ENCODE measurements at places on chromosomes 11 and 22.

DNA sequence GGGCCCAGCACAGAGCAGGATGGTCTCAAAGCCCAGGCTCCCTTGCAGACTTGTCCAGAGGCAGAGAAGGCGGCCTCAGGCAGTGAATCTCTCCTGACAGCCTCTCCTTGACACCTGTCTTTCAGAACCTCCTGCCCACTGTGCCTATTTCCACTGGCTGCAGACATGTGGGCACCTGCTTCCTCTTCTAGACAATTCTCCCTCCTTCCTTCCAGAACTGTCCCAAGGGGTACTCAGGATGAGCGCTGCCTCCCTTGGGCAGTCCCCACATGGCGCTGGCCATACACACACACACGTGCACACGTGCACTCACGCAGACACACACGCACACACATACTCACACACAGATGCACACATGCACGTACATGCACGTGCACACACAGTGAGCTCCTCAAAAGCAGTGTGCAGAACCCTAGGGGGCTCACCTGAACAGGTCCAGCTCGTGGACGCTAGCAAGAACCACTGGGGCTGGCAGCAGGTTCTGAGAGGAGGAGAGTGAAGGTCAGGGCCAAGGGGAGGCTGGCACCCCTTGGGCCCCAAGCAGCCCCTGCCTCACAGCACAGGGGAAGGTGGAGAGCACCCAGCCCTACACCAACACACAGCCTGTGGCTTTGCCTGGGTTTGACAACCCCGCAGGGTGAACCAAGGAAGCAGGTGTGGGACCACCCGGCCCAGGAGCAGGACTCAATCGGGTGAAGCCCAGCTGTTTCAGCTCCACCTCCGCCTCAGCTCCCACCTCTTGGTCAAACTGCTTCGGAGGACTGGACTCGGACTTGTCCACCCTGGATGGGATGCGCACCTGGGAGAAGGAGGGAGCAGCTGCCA lies 8.1 kb upstream of the PLXNB2 start:
- DNase-seq, result no peak

DNA sequence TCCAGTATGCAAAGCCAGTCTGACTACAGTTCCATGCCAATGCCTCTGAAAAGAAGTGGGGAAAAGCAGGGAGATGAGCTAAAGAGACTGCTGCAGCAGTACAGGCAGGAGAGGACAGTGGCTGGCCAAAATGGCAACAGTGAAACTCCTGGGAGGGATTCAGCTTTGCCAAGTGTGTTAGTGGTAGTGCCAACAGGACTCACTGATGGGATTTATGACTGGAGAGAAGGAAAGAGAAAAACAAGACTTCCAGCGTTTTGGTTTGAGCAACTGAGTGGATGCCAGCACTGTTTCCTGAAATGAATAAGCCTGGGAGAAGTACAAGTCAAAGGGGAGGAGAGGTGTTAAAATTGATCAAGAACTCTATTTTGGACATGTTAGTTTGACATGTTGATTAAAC lies 80.9 kb downstream of the PLEKHA7 start:
- no peak for DNase-seq

DNA sequence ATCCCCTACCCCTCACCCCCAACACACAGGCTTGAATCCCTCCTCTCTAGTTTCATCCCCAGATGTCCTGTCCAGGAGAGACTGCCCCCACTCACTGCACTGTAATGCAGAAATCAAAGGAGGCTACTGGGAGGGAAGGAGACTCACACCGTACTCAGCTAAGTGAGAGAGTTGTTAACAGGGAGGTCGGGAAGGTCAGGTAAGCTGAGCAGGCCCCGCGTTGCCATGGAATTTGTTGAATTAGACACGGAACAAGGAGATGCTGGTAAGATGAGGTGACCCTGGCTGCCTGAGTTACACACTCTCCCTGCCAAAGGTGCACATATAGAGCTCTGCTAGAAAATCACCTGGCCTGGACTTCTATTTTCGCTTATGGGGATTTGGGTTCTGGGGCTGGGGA lies 197.9 kb downstream of the NXPE2 start:
- DNase-seq, result no peak

DNA sequence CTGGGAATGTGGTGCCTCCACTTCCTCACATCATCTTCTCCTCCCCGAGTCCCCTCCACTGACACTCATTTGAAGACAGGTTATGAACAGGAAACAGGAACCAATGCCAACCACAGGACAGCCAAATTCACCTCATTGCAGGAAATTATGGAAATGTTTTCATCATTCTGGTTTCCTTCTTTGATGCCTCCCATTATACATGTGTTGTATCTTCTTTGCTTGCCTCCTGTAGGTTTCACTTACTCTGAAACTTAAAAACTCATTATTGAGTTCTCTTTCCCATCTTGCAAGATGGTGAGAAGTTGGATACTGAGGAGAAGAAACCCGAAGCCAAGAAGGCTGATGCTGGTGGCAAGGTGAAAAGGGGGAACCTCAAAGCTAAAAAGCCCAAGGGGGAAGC lies 108.5 kb downstream of the PHF21B start:
- DNase-seq, result no peak

DNA sequence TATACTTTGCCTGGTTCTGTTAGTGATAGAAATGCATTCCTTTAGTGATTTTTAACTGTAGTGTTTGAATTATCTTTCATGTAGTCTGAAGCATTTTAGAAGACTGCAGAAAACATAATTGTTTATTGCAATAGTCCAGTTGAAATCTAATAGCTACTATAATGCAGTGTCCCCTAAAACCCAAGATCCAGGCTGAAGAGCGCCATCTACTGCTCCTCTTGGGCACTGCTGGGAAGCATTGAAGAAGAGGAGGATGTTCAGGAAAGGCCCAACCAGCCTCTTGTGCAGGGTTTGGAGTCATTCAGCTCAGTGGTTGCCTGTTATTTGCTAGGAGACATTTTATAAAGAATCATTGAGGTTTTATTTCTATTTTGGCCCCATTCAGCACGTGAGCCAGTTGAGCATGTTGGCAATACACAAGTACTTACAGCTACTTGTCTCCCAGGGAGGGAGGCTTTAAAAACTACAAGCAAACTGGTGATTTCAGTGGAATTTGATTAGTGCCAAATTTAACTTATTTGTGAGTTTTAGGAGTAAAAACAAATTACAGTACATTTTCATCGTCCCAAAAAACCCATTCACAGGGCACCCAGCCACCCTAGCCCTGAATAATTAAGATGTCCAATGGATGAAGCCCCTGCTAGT lies 74.9 kb upstream of the HORMAD2 start:
- peak; percentile 76 for DNase-seq

- DNase-seq, result peak; percentile 28
Observed at GRCh38 chr11:61908730-61909316, 8.5 kb downstream of the RAB3IL1 start.

GRCh38 chr11:109963101-109963500 lies 130.1 kb upstream of the ZC3H12C start:
- DNase-seq, result no peak

GRCh38 chr11:2711161-2711560 lies 11.4 kb upstream of the KCNQ1OT1 start:
- no peak for DNase-seq

GRCh38 chr11:61482513-61482912 lies 26.0 kb upstream of the LRRC10B start:
- DNase-seq, result no peak

DNA sequence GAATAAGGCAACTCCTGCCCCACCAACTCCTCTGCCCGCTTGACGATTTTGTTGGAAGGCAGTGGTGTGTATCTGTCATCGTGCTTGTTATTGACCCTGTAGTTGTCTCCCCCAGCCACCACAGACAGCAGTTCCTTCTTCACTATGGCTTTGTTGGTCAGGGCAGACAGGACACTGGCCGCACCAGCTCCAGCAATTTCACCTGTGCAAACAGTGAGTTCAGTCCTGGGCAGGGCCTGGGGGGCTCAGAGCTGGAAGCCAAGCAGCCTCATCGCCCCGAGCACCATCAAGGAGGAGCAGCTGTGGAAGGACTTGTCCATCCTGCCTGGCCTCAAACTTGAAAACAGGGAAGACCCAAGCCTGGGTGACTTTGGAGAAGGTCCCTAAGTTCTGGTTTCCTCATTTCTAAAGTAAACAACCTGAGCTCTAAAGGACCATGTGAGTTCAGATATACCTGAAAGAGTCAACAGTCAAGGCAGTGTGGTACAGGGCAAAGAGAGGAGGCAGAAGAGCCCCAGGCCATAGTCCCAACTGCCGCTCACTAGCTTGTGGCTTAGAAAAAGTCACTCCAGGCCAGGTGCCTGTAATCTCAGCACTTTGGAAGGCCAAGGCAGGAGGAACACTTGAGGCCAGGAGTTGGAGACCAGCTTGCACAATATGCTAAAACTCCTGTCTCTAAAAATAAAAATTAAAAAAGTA lies 4.6 kb downstream of the PLAAT2 start:
- no peak for DNase-seq

DNA sequence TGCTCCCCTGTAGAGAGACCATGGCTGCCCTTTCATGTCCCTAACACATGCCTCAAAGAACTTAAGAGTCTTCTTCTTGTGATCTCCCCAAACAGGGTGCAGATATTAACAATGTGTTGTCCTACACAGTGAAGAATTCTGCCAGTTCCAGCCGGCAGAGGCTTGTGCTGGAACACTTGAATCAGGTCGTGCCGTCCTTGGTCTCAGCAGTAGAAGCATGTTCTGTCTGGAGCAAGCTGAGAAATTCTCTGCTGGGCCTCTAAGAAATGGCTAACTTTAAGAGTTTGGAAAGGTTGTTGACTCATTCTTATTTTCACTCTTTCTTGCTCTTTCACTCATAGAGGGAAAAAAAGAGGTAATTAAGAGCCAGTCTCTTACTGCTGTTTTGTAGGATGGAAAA lies 71.1 kb upstream of the SLC25A18 start:
- no peak for DNase-seq

- DNase-seq, result no peak
Observed at GRCh38 chr22:35688913-35689675, 28.6 kb upstream of the APOL5 start.

- no peak for DNase-seq
Observed at GRCh38 chr11:86782742-86783141, 17.6 kb upstream of the PRSS23 start.

GRCh38 chr22:23414727-23415489 lies 165.2 kb downstream of the IGLL1 start:
- DNase-seq, result no peak

DNA sequence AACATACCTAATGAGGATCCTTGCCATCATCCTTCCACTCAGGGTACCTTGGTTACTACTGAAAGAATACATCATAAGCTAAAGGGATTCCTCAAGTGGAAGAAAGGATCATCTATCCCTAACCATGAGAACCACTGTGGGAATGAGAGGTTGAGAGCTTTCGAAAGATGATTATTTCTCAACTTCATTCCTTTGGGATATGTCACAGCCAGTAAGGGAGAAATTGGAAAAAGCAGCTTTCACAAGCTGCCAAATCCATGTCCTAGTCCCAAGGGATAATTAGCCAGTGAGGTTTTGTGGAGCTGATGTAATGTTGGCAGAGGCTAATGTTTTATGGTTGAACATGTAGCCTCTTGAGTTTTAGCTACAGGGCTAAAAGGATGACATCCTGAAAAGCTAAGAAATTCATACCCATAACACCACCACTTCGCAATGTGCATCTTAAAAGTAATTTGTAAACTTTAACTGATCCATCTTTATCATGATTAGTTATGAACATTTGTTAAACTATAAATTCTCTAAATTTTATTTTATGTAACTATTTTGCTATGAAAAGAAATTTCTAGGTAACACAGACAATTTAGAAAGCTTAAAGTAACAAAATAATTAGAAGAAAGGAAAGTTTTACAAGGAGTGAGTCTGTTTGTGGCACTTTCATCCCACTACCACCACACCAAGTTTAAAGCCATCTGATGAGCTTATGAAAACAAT lies 123.9 kb downstream of the MRTFA start:
- peak; percentile 100 for DNase-seq

DNA sequence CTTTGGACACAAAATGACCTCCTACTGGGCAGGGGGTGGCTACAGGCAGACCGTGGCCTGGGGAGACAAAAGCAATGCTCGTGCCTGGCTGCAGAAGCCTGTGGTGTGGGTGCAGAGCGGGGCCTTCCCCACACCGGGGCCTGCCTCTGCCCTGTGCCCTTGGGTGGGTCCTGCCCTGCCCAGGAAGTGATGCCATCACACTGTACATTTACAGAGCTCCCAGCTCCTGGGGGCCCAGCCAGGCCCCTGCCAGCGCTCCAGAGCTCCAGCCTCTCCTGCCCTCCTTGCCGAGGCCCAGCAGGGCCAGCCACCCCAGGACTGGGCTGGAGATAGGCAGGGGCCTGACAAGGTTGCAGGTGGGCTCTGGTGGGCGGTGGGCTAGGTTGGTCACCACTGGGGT lies 40.1 kb downstream of the MUC5B start:
- no peak for DNase-seq

GRCh38 chr11:69100454-69101114 lies 51.9 kb downstream of the TPCN2 start:
- no peak for DNase-seq

GRCh38 chr11:58730507-58731089 lies 1.1 kb downstream of the GLYAT start:
- DNase-seq, result no peak

DNA sequence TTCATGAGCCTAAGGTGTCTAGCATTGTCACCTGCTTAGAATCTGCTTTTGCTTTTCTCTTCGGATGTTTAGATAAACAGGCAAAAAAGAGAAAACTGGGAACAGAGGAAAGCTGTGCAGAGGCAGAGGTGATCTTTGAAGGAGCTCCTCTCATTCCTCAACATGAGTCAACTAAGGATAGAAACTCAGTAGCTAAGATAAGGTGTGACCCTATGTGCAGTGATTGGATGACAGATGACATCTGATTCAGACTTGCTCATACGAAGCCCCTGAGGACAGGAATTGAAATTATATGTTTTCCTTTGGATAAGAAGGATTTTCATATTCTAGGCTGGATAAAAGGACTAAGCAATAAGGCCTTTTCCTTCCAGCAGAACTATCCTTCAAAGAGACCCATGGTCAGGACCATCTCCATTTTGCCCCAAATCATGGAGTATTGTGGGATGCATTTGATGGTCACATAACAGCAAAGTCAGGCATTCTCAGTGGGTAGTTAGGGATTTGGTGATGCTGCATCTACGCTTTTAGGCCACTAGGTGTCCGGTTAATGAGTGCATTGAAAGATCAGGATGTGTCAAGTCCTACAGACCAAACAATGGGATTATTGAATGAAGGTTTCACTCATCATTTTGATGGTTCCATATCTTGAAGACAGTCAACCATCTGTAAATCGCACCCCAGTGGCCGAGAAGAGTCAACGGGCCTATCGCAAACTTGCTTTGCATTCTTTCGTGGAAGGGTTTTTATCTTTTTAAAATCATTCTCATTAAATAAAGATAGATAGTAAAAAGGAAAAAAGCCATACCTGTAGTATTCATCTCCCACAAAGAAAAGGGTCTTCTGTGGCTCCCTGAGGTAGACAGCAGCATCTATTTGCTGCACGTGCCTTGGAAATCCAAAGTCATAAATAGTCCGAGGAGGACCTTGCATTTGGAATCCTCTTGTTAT lies 32.2 kb downstream of the MMP20 start:
- DNase-seq, result peak; percentile 23

DNA sequence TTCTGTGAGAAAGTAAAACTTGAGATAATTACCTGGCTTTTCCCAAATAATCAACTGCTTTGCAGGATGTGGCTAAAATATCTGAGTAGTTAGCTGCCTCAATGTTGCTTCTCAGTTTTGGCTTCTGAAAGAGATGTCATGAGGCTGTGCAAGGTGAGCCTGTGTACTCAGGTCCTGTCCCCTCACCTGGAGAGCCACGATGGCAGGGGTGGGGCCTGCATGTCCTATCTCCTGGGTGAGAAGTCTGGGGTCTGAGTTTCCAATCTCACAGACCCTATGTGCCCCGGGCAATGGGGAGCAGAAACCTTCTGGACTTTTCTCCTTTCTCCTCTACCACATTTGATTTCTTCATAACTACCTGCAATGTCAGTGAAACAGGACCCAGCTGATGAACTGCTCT lies 338.6 kb upstream of the B3GAT1 start:
- DNase-seq, result no peak
